Erythroblast (primary cell): ENCODE measurements at places on chromosomes 11 and 22.
A peak's percentile ranks its signal among the peaks of the same experiment; 100 is the strongest.

DNA sequence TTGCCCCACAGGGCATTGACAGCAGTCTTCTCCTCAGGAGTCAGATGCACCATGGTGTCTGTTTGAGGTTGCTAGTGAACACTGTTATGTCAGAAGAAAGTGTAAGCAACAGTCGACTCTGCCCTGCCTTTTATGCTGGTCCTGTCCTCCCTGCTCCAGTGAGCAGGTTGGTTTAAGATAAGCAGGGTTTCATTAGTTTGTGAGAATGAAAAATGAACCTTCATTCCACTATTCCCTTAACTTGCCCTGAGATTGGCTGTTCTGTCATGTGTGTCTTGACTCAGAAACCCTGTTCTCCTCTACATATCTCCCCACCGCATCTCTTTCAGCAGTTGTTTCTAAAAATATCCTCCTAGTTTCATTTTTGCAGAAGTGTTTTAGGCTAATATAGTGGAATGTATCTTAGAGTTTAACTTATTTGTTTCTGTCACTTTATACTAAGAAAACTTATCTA, at the start of gene HBD:
TSS of gene HBD (minus strand) at position 103 of the 454 bp plus-strand sequence. CDS start at position 53, 50 bp downstream.
- DNase-seq, result no peak

DNA sequence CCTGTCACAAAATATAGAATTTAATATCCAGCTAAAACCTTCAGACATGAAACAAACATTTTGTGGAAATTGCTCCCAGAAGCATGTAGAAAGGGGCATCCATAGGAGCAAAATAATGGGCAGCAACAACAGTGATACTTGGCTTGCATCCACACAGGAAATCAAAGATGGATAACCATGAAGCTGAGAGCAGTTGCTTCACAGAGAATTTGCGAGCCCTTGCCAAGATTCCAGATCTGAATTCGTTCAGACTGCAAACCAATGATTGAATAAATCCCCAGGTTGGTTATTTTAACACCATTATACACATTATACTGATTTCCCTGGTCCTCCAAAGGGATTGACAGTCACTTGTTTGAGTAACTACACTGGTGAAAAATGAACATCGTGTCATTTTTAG, 15.6 kb upstream of the OR51L1 start:
- no peak for DNase-seq

DNA sequence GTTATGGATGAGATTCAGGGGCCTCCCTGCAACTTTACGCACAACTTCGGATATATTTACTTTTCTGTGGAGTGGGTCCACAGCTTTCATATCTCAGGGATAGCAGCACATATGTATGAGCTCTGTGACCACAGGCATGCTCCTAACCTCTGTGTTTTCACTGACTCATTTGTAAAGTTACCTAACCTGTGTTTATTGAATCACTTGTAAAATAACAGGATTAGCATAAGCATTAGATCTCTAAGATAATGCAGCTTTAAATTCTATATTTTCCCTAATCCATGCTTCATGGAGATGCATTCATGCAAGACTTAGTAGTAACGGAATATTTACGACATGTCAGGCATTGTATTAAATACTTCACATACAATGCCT, 47.9 kb upstream of the DDI1 start:
- DNase-seq, result no peak

DNA sequence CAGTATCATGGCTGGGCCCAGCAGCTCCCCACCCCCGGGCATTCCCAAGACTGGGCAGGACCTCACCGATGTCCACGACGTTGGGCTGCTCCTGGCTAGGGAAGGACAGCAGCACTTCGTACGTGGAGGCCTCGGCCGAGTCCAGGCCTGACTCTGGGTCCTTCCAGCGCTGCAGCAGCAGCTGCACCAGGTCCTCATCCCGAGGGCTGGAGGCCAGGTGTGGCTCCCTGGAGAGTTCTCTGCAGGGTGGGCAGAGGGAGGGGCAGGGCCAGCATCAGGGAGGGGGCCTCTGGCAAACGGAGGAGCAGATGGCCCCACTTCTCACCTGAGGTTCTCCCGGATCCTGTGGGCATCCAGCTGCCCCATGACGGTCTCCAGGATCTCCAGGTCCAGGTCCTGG, 341 bp downstream of the NAALADL1 start:
- DNase-seq, result no peak

DNA sequence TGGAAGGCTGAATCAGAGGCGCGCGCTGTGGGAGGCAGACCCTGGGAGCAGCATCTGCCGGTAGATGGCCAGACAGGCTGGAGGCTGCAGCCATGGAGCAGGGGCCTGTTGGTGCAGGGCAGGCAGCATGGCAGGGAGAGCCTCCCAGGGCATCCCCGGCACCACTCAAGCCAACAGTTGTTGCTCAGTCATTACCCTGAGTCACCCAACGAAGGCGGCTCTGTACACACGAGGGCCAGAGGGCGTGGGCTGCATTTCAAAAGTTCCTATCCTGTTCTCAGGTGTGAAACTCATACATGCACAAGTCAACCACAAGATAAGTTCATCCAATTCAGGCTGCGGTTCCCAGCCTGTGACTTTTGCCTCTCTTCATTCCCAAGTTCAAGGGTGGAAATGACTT, 2.6 kb downstream of the ANO1 start:
- DNase-seq, result no peak

GRCh38 chr11:108705061-108705460, 40.2 kb downstream of the DDX10 start:
- DNase-seq, result no peak

- peak; percentile 34 for DNase-seq
Measured at GRCh38 chr22:38069372-38070249, 12.4 kb downstream of the PICK1 start.

DNA sequence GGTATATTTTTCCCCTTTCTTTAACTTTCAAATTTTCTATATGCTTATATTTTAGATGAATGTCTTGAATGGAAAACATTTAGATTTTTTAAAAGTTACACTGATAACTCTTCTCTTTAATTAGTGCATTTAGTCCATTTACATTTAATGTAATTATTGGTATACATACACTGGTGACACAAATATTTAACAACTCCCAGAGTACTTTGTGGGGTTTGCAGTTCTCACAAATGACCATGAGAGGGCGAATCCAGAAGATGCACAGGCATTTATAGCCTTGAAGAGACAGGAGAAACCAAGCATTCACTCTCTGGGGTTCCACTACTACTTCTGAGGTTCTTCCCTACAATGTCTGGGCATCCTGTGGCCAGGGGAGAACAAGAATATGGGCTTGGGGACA, 125.1 kb downstream of the TIMP3 start:
- peak; percentile 68 for DNase-seq

GRCh38 chr11:123180166-123180565, 14.9 kb downstream of the CLMP start:
- DNase-seq, result no peak

GRCh38 chr11:19697721-19698121, 14.9 kb upstream of the NAV2 start:
- no peak for DNase-seq

DNA sequence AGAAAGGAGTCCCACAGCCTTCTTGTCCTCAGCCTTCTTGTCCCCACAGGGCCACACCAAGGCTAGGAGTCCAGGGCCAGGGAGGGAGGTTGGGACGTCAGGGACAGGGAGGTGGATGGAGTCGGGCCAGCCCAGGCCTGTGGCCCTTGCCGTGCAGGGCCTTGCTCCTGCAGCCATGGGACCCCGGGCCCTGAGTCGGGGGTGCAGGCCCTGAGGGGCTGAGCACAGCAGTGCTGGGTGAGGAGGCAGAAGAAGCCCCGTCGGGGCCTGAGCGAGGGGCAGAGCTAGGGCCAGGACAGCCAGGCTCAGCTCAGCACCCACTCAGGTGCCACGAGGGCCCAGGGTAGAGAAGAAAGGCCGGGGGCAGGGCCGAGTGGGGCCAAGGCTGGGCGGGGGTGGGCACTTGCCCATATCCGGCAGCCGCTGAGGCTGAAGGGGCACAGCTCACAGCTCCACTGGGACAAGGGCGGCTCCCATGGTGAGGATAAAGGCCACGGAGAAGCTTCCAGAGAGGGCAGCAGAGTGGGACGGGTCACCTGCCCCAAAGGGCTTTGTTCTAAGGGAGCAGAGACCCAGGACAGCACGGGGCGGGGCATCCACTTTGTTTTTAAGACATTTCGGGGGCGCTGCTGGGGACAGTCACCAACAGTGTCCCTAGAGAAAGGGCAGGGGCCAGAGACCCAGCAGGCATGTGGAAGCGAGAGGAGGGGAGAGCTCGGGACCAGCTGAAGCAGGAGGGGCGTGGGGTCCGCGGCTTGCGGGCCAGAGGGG, 3.6 kb downstream of the MLC1 start:
- DNase-seq, result no peak

- DNase-seq, result peak; percentile 82
Measured at GRCh38 chr22:29152954-29153719, 52.6 kb upstream of the EMID1 start.

DNA sequence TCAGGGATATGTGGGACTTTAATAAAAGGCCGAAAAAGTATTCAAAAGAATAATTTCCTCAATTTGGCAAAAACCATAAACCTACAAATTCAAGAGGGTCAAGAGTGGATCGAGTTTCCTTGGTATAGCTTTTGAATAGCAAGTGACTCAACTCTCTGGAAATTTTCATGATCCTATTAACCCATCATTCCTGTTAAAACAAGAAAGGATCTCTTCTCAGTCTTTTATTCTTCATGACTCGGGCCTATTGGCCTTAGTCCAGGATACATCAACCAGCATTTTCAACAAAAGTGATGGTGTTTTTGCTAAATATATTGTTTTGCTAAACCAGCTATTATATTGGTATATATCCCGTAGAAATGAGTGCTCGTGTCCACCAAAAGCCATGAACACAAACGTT, 110.3 kb downstream of the ATXN10 start:
- no peak for DNase-seq

DNA sequence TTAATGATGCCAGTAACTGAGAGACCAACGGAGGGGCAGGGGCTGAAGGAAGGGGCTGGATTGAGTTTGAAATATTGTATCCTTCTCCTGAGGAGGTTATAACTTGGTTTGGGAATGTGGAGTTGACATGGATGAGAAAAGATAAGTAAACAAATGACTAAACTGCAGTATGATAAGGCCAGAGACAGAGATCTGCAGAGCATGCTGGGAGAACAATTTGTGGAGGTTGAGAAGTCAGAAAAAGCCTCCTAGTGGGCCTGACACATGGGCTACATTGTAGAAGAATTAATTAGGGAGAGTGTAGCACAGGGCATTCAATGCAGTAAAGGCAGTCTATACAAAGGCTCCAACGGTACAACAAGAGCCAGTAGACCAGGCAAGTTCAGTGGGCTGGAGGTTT, 55.9 kb downstream of the SPON1 start:
- no peak for DNase-seq

DNA sequence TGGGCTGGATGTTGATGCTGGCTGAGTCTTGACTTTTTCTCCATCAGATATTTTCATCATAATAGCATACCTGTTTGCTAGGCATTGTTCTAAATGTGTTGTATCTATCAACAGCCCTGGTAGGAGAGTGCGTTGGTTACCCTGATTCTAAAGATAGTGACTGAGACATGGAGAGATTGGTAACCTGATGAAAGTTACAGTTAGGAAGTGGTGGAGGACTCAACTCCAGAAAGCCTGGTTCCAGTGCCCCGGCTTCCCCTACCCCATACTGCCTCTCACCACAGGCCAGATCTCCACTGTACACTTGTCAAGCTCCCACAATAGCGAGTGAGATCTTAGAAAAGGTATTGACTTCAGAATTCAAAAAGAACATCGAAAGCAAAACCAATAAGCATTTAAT, 22.8 kb upstream of the RELT start:
- no peak for DNase-seq

- DNase-seq, result no peak
Measured at GRCh38 chr11:108766596-108767173, 101.8 kb downstream of the DDX10 start.

- no peak for DNase-seq
Measured at GRCh38 chr11:41040474-41040873, 419.0 kb downstream of the LRRC4C start.

GRCh38 chr11:133931449-133932060, 25.2 kb downstream of the IGSF9B start:
- no peak for DNase-seq

DNA sequence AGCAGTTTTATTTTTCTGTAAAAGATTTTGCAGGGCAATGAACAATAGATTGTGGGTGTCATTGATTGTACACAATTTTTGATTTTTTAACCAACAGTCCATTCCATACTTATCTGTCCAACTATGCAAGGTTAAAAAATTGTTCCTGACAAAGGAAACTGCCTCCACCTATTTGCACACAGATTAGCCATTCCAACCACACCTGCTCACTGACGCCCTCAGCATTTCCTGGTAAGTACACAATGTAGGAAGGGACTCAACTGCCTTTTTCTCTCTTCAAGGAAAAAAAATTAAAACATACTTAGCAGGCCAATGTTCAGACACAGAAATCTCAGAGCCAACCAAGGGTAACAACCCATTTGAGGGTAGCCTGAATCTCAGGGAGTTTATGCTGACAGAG, 4.3 kb upstream of the FUT4 start:
- DNase-seq, result no peak

DNA sequence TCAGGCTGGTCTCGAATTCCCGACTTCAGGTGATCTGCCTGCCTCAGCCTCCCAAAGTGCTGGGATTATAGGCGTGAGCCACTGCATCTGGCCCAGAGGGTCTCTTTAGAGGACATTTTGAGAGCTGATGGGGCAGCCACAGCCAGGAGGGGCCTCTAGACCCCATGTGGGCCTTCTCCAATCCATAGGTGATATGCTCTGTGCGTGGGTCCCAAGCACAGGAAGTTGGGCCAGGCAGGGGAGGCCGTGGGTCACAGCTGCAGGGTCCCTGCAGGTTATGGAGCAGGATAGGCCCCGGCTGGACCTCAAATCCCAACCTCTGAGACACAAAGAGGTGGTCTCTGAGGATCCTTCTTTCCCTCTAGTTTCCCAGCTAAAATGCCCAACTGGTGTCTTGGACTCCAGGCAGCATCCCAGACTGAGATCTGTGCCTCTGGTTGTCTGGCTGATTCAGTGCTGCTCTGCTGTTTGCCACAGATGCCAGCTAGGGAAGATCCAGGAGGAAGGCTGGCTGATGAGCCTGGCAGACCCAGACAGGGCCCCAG, 1.5 kb downstream of the LRRC75B start:
- no peak for DNase-seq
